ENCODE measurements at places on chromosomes 7 and 10.

GRCh38 chr10:126137562-126138221, 241.3 kb downstream of the FANK1 start:
- DNase-seq = no peak

DNA sequence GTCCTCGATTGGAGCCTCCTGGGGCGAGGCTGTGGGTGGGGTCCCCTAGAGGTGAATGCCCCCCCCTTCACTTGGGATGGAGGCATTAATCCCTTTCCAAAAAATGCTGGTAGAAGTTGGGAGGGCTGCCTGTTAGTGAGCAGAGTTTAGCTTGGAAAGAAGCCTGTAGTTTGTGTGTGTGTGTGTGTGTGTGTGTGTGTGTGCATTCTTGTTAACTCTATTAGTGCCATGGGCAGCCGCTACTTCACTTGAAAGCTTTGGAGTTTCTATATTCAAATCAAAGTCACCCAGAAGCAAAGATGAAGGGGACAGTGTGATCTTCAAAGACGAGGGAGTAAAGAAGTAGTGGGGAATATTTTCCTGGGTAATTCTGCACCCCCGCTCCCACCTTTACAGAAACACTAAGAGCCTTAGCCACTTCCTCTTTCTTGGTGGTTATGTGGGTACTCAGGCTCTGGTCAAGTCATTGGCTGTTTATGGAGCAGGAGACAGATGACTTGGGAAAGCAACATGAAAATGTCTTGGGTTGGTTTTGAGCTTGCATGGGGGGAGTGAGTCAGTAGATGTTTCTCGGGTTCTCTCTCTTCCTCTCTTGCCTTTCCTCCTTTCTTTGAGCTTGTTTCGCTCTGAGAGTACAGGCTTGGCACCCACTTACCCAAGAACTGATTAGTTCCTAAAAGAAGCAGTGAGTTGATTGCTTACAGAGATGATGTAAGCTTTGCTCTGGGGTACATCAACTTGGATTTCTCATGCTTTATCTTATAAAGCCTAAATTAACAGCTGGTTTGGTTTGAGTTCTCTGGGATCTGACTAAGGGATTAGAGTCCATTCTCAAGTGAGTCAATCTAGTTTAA, 35.9 kb downstream of the TCF7L2 start:
- no peak for DNase-seq

DNA sequence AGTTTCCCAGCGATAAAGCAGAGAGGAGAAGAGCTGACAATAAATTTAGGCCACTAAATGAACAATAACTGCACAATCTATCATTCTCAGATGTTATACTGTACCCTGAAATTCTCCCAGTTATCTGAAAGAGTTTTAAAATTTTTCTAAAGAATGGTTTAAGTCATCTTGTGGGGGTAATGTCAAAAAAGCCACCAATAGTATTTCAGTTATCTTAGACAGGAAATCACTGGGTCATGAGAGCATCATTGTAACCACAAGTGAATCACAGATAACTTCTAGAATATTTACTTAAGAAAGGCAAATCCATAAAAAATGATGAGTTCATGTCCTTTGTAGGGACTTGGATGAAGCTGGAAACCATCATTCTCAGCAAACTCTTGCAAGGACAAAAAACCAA, 147.1 kb downstream of the DNAJB9 start:
- no peak for DNase-seq

DNA sequence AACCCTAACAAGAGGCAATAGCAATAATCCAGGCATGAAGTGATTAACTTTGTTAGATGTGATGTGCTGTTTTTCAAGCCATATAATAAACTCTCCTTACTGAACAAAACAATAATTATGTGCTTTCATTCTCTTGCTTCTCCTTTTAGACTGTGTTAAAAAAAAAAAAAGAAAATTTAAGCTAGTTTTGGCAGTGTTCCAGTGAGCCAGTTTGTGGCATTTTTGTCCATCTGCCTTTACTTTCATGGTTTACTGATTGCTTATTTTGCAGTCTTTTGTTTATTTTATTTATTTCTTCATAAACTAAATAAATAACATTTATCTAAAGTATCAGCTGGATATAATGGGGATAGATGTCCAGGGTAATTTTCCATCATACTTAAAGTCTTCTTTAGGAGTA, 625.3 kb downstream of the CNTNAP2 start:
- DNase-seq = no peak

DNA sequence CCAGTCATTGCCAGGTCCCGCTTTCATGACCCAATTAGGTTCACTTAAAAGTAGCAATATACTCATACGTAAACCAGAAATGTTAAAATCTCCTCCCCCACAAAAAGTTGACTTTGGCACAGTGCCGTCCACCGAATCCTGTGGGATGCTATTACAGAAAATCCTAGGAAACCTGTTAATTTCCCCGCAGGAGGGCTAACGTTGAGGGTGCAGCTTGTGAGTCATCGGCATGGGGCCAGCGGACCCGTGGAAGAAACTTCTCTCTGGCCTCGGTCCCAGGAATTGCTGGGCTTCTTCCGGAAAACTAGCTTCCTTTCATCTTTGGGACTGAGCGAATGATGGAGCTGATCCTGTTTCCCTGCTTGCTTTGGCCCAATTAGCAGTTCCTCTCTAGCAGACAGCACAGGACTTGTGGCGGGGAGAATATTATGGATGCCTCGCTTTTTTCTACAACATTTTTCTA, 13.5 kb downstream of the CRYGN start:
- no peak for DNase-seq

- no peak for DNase-seq
Measured at GRCh38 chr10:109203646-109204353, 719.5 kb downstream of the XPNPEP1 start.

DNA sequence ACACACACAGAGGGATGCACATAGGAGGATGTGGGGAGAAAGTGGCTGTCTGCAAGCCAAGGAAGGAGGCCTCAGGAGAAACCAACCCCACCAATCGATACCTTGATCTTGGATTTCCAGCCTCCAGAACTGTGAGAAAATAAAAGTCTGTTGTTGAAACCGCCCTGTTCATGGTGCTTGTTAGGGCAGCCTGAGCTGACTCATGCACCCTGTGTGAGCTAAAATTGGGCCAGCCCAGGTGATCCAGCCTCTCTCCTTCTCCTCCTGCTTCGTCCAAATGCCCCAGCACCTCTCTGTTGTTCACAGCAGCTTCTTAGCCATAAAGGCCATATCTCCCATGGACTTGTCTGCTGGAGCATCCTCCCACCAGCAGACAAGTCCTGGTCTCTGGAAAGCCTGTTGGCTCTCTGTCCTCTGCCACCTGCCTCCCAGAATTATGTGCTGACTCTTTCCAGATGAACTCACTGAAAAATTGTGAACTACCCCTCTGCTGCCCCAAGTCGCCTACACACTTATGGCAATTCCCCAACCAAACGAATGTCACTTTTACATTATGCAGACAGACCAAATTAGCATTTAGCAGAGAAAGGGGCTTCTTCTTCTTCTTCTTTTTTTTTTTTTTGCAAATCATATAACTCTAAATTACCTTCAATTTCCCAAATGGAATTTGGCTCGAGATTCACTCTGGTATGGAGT, 30.2 kb upstream of the CARD11 start:
- DNase-seq = no peak

DNA sequence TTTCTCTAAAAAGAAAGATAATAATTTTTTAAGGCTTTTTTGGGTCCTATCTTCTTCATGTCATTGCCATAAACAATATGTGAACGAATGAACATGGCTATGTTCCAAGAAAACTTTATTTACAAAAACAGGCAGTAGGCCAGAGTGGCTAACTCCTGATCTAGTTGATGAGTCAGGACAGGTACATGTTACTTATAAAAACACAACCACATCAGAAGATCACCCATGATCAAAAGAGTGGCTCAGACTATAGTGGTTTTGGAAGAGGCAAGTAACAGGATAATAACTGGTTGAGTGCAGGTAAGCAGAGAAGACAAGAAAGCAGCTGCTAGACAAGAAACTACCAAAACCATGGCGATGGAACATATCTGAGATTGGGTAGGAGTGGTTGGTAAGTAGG, 468.7 kb downstream of the KCNMA1 start:
- no peak for DNase-seq

- DNase-seq = no peak
Measured at GRCh38 chr7:44568771-44569560, 4.7 kb downstream of the DDX56 start.

GRCh38 chr7:97697396-97697795, 34.5 kb upstream of the TAC1 start:
- DNase-seq = no peak

GRCh38 chr10:21702633-21703111, 168.6 kb downstream of the MLLT10 start:
- DNase-seq = no peak

DNA sequence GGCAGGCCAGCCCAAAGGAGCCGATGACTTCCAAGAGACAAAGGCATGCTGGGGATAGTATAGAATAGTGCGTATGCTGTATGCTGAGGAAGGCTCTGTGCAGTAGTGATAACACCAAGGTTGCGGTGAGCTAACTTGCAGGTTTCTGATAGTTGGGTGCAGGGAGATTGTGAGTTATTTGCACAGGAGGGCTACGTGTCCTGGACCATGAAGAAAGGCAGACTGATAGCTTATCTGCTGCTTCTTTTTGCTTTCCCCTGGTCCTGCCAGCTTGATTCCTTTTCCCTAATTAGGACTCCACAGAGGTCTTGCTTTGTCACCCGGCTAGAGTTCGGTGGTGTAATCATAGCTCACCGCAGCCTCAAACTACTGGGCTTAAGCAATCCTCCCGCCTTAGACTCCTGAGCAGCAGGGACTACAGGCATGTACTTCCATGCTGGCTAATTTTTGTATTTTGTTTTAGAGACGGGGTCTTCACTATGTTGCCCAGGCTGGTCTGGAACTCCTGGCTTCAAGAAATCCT, 43.9 kb upstream of the ARHGAP12 start:
- DNase-seq = no peak

DNA sequence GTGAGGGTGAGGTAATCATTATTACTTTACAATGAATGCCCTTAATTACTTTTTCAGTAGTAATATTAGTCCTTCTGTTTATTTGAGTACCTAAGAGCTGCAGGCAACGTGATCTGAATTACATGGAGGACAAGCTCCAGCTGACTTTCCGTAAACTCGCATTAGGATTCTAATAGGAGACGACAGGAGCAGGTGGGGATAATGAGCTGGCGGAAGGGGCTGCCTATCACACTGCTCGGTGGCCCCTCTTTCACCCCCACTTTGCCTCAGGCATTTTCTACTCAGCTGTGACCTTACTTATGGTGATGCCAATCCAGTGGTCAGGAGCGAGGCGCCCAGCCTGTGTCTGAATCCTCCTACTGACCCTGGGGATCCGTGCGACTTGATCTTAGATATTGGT, at the start of gene C7orf33:
Gene C7orf33, plus strand, starts transcription at position 296 of the 400 bp plus-strand sequence. CDS start 160 bp downstream, outside the sequence.
- DNase-seq = no peak

DNA sequence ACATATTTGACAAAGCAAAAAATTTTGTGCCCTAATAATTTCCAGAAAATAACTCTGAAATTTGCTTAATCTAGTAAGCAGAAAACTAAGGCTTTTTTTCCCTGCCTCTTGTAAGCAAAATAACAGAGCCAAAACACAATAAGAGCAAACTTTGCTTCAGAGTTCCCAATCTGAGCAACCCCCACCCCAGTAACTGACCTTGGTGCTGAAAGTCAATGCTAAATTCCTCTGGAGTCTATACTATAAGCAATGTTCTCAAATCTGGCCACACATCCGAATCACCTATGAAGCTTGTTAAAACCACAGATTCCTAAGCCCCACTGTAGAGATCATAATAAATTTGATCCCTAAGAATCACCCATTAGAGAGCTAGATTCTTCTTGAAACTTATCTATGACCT, 150.5 kb downstream of the ELAPOR2 start:
- DNase-seq = no peak

- no peak for DNase-seq
Measured at GRCh38 chr10:58826694-58827093, 314.0 kb downstream of the BICC1 start.

GRCh38 chr7:4189131-4189570, 492.9 kb upstream of the FOXK1 start:
- no peak for DNase-seq

- no peak for DNase-seq
Measured at GRCh38 chr7:8254215-8254614, 7.8 kb downstream of the ICA1 start.

DNA sequence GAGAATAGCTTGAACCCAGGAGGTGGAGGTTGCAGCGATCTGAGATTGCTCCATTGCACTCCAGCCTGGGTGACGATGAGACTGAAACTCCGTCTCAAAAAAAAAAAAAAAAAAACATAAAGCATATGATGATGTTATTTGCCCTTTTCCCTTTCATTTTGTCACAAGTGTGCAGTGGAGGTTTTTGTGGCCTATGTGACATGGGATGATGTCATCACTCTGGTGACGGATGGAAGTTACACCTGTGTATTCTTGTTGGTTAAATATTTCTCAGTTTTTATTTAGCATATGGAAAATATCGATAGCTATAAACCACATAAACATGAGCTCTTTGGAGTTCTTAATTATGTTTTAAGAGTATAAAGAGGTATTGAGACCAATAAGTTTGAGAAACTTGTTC, 71.8 kb upstream of the EMX2 start:
- no peak for DNase-seq

DNA sequence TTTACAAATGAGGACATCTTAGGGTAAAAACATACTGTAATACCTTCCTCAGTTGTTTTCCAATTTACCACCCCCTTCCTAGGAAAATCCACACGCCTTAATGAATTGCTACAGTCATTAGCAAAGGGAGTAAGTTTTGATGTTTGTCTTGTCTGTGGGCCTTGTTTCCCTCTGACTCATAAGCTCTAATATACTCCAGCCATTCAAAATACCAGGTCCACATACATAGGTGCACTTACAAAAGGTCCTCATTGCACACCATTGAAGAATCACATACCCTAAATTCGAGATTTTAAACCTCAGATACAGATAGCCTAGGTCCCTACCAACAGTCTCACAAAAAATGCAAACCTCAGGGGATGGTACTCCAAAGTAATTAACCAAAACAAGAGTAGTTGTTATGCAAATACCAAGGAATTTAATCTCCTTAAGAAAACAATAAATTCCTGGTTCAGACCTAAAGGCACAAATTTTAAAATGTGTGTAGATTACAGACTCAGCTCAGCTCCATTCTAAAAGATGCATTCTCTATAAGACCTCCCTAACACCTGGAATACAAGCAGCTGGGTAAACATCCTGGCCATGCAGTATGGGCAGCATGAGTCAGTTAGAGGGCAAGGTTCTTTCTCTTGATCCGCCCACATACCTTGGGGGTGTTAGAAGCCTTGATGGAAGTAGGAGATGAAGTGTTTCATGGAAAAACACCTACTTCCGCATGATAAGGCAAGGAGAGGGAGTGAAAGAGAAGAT, 3.0 kb upstream of the LIPK start:
- no peak for DNase-seq

DNA sequence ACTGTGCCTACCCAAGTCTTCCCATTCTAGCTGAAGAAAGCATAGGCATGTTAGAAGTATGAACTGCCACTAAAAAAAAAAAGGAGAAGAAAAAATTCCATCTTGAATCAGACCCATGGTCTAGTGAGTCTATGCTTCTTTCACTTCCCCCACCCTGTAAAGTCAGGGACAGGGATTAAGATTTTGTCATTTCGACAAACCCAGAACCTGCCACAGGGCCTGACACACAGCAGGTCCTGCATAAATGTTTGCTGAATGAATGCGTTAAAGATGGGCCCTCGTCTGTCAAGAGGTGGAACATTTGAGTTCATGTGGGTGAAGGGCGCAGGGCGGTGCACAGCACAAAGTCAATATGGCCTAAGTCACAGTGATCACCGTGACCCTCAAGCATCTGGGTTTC, 4.9 kb downstream of the HIPK2 start:
- no peak for DNase-seq
